Activated T-helper 1 cell treated with anti-CD3 and anti-CD28 coated beads, Interleukin-12 subunit alpha, Interleukin-12 subunit beta, Interleukin-2, Interleukin-4 antibody, amounts not matched to agents 30 ng/mL and 10 ng/mL and 1 ng/mL, durations not matched to agents 14 hours and 24 hours and 36 hours (primary cell): ENCODE measurements at places on chromosomes 1 and 21. TPM values are rescaled to one million over a fixed set of nuclear protein-coding genes. Genes with fewer than 3 reads are reported as not detected.

RAB3B gene
- 0.05 TPM in 2 replicates for total RNA-seq

DNA sequence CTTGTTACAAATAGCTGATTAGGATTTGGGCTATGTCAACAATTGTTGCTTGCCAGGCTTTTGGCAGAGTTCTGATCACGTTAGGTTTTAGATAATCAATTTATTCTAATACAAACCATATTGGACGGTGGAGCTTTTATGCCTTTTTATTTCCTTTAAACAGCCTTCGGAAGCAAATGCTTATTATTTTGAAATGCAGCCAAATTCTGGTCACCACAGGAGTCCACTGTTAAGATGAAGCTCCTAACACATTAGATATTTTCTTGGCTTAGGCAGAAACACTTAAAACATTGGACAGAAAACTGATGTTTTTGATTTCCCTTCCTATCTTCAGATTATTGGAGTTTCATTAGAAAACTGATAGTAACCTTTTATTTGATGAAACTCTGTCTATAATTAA lies 82.9 kb downstream of the CENPF start:
- no peak for DNase-seq

GRCh38 chr21:32320059-32320458 lies 21.4 kb downstream of the MRAP start:
- DNase-seq = no peak

- no peak for DNase-seq
Measured at GRCh38 chr1:228555074-228555994, 68.2 kb downstream of the RNF187 start.

C1orf185 gene
- total RNA-seq = not detected in 2 replicates
